HT1080 (cell line): ENCODE measurements at places on chromosomes 2 and 18.
A peak's percentile ranks its signal among the peaks of the same experiment; 100 is the strongest.

GRCh38 chr2:73827018-73827417, 1.7 kb upstream of the STAMBP start:
- DNase-seq = peak; percentile 39

DNA sequence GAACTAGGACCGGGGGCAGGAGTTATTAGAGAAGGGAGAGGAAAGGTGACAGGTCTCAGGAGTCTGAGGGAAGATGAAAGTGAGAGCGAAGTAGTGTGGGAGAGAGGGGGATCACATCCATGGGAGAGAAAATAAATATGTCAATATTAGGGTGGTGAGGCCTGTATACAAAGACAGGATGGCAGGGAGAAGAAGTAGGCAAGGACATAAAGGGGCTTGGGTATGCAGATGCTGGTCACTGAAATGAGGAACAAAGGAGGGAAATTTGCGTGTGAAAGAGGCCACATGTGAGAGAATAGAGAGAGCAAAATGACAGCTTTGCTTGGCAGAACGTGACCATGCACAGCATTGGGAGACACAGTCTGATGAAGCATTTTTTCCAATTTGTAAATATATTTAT, 13.6 kb downstream of the METAP1D start:
- no peak for DNase-seq

GRCh38 chr2:238883421-238883901, 35.6 kb downstream of the TWIST2 start:
- no peak for DNase-seq

DNA sequence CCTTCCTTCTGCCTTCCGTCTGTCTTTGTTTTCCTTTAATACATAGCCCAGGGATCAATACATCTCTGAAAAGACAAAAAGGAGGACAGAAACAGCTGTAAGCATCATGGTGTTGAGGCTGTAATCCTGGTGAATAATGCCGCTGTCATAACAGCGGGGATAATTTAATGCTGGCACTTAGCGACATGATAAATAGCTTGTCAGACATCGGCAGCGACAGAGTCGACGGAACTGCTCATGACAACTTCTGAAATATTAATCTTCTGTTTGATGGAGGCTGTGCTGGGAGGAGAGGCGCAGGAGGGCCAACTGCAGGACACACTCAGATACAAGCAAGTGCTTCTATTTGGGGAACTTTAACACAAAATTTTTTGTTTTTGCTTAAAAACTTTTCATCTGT, 602.2 kb downstream of the GALR1 start:
- DNase-seq = no peak

DNA sequence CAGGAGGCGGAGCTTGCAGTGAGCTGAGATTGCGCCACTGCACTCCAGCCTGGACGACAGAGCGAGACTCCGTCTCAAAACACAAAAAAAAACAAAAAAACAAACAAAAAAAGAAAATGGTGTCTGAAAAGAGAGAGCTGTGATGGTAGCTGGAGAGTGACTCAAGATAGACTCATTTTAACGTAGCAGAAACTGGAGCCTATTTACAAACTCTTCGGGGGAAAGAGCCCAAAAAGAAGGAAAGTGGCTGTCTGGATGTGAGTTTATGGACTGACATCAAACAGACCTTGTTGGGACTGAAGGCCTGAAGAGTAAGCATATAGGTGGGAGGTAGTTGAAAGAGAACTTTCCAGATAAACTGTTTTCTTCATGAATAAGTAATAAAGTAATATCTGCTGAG, 51.8 kb downstream of the LIMS1 start:
- DNase-seq = no peak

DNA sequence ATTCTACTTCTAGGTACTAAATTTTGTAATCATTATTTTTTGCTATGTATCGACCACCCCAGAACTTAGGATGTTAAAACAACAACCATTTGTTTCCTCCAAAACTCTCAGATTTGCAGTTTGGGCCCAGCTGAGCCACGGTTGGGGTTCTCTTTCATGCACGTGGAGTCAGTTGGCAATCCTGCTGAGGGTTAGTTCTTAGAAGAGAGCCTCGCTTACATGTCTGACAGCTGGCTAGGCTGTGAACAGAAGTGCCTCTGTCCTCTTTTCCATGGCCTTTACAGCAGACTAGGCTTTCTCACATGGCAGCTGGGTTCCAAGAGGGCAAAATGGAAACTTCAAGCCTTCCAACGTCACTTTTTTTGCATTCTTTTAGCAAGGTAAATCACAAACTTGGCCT, 9.3 kb upstream of the RGPD4 start:
- no peak for DNase-seq

DNA sequence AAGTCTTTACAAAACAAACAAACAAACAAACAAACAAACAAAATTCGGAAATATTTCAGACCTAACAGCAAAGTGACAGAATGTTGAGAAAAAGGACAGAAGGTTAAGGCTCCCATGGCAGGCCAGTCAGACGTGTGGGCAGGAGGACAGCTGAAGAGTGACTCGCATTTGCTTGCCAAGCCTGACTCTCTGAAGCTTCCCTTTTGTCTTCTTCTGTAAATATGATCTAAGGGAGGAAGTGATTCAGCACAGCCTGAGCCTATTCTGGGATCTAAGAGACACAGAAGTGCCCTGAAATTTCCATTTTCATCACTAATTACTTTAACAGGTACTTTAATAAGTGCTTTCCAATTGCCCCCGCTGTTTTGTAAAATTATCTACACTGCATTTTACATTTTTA, 134.0 kb upstream of the LYPD1 start:
- DNase-seq = peak; percentile 85

DNA sequence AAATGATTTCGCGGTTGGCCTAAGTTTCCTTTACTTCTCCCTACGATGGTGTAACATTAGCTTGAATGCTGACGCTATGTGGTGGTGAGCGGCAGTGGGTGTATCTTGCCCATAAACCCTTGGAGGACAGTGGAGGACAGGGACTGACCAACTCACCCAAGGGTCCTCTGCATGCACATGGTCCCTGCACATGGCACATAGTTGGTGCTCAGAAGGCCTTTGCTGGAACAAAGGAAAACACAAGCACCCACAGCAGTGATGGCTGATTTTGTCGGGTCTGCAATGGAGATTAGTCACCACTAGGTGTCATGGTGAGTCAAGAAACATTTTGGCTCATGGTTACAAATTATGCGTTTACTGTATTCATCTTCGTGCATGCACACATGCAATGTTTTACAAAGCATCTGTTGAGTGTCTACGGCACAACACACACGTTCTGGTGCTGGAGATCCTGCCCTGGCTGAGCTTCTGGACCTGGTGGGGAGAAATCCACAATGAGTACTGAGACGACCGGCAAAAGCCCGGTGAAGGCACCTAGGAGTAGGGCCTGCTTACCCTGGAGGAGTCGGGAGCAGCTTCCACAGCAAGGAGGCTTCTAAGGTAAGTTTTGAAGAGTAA, 44.0 kb downstream of the PDCL3 start:
- DNase-seq = peak; percentile 48

DNA sequence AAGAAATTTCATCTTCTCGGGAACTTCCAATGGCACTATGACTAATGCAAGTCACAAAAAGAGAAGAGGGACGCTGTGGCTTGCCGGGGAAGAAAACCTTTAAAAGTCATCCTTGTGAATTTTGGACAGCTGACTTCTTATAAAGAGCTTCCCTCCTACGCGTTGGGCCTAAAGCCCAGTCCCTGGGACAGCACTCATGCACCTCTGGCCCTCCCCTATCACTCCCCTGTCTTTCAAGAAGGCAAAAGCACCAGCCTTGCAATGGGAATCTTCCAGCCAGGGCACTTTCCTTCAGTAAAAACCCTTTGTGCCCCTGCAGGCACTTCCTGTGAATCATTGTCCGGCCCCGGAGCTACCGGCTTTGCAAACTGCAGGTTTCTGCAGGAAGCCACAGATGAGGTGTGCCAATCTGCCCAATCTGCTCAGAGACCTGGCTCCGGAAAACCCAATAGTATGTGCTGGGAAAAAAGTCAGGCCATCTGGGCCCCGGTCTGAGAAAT, 7.1 kb downstream of the MREG start:
- DNase-seq = peak; percentile 90

DNA sequence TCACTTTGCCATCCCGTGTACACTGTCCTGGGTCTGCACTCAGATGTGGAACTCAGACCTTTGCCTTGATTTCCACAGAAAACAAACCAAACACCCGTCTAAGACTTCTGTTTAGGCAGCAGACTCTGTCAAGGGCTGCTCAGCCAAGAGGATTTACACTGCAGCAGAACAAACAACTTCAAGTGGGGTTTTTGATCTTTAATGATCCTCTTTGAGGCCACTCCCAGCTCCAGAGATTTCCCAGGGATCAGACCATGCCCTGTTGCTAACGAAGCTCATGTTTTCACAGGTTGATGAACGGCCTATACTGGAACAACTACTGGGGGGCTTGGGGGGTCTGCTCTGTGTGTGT, 52.5 kb upstream of the LGALSL start:
- no peak for DNase-seq

DNA sequence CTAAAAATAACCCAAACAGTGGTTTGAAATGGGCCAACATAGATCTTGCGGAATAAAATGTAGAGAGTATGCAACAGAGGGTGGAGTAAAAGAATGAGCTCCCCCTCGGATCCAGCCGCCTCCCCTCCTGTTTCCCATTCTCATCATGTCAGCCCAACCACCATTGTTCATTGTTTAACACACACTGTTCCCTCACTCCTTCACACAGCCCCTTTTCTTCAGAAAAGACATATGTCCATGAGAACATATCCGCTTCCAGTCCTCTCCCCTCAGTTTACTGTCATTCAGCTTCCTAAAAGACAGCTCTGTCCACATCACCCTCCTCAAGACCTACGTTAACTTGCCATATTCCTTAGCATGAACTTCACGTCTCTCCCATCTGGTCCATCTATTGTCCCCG, 62.9 kb upstream of the SERTAD2 start:
- DNase-seq = no peak

DNA sequence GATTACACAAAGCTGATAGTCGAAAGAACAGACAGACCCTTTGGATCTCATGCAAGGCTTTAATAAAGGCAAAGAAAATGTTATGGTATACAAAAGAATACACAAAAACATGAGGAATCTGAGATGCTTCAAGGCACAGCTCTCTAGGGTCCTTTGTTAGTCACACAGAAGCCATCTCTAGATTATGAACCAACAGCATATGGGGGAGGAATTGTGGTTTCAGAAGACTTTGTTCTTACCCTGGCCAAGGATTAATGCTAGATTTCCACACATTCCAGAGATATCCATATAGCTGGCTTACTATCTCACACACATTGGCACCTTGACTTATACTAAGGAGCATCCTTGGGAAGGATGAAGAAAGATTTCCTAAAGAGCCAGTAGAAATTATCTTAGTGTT, 206.1 kb downstream of the GULP1 start:
- DNase-seq = no peak

DNA sequence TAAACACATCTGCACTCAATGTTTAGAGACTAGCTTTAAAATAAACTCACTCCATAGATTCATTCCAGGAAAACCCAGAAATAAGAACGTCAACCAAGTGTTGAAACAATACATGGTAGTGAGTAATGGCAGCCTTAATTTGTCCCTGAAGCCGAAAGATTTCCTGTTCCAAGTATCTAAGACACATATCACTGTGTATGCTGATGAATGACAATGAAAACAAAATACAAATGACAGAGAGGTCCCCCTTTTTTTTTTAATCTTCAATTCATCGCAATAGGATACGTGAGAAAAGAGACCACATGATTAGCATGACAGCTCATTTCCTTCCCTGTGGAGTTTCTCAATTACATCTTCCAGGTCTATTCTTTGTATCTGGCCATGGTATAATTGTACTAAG, 160.5 kb upstream of the STK17B start:
- DNase-seq = no peak

- peak; percentile 22 for DNase-seq
Measured at GRCh38 chr2:240277073-240277806, 136.8 kb upstream of the OTOS start.

DNA sequence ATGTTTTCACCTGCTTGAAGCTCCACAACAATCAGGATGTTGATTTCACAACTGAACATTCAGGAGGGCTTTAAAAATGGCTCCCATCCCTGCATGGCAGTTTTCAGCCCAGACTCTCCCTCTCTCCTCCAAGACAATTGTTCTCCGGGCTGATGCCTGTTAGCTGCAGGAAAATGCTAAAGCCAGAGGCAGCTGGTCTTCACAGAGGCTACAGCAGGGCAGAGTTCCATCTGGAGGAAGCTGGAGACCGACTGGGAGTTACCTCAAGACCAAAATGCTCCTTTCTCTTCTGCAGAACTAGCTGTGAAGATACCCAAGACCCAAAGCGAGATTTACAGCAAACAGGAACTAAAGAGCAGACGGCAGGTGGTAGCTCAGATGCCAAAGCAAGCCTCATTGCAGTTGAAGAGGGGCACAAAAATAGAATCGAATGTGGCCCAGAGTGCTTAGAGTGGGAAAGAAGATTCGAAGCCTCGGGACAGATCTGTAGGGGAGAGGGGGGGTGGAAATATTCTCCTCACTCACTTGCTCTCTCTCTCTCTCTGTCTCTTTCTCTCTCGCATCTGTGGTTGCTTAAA, 423.6 kb downstream of the ZNF521 start:
- DNase-seq = no peak

DNA sequence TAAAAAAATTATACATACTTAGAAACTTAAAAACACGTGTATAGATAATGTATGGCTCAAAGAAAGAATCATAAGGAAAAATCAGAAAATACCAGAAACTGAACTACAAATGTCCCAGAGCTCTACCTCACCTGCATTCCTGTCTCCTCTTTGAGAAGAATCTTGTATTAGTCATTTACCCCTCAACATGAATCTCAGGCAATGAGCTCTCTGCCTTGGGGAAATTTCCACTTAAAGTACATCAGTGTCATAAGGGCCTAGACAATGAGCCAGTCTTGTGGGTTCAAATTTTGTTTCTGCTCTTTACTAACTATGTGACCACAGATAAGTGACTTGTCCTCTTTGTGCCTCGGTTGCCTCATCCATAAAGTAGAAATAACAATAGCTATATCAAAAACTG, 40.1 kb downstream of the SCG2 start:
- DNase-seq = no peak
